ENCODE measurements at places on chromosomes 7 and 10.

DNA sequence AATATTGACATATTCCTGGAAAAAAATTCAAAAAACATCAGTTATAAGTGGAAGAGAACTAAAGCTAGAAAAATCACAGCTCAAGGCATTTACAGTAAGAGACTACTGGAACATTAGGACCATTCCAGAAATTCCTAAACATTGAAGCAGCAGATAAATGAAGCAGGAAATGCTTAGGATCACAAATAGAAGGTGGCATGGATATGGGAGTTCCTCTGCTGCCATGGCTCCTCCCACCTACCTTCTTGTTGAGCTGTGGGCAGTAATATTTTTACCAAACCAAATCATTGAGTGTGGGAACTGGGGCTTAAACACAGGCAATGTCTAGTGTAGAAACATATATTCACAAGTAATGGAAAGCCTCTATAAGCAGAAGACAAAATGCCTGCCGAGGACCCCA lies 292.8 kb downstream of the ANKRD7 start:
- no peak for DNase-seq

DNA sequence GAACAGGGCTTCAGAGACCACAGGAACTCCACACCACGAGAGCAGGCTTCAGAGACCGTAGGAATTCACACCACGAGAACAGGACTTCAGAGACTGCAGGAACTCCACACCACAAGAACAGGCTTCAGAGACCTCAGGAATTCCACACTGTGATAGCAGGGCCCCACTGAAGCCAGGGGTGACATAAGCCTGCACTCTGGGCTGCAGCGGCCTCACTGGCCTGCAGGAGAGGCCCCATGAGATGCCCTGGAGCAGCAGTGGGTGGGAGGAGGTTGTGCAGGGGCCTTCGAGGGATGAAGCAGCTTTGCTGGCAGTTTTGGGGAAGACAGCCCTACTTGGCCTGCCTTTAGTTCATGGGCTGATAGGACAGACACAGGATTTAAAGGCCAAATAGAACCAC lies 614.7 kb downstream of the PTPRN2 start:
- no peak for DNase-seq

- DNase-seq, result no peak
Measured at GRCh38 chr10:9253121-9253520, 1198.6 kb downstream of the GATA3 start.

DNA sequence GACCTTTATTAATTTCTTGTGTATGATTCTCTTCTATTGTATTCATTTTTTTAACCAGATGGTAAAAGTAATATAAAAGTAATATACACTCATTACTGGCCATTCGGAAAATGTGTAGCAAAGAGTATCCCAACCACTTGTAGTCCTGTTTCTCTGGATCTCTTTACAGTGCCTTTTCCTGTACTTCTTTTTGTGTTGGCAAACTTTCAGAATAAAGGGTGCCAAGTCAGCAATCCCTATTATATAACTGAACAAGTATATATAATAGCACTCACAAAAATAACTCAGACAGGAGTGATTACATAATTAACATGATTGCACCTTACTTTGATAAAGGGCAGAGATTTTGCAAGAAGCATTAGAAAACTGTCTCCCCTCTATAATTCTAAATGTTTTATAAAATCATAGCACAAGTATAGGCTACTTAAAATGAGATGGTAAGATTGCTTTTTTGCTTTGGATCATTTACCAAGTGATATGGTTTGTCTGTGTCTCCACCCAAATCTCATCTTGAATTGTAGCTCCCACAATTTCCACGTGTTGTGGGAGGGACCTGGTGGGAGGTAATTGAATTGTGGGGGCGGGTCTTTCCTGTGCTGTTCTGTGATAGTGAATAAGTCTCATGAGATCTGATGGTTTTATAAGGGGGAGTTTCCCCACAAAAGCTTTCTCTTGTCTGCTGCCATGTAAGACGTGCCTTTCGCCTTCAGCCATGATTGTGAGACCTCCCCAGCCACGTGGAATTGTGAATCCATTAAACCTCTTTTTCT lies 41.5 kb upstream of the EPC1 start:
- DNase-seq, result no peak

GRCh38 chr10:62665771-62666170 lies 138.7 kb upstream of the ADO start:
- DNase-seq, result no peak

GRCh38 chr10:31804352-31804810 lies 124.2 kb downstream of the ARHGAP12 start:
- DNase-seq, result no peak

DNA sequence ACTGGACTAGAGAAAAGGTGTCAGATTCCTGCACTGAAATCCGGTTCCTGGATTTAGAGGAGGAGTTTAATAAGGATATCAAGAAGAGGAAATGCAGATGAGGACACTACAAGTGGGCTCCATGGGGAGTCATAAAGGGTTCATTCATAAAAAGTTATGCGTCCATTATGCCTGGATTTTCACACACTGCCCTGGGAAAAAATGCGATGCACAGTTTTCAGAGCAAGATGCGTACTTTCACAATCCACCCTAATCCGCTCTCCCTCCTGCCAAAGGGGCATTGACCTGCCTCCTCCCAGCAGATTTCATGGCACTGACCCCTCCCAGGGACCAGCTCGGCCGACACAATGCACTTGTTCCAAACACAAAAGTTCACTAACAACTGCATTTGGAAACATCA lies 42.2 kb upstream of the OPALIN start:
- no peak for DNase-seq

DNA sequence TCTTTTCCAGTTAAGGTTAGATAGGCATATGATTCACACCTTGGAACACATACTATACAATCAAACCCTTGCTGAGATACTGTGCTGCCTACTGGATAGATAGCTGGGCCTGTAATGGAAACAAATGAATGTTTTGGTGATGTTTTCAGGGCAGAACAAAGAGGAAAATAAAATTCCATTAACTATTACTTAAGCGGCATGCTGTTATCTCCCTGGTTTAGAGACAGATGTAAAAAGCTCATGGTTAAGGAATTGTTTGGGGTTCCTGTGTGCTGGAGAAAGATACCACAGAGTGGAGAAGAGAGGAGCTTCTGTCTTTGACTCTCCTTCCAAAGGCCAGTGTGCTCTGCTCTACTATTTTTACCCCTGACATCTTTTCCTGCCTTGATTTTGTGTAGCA lies 341.1 kb downstream of the PLXDC2 start:
- DNase-seq, result no peak
